GF-D8 (cell line): ENCODE measurements at places on chromosomes 1 and 21.

DNA sequence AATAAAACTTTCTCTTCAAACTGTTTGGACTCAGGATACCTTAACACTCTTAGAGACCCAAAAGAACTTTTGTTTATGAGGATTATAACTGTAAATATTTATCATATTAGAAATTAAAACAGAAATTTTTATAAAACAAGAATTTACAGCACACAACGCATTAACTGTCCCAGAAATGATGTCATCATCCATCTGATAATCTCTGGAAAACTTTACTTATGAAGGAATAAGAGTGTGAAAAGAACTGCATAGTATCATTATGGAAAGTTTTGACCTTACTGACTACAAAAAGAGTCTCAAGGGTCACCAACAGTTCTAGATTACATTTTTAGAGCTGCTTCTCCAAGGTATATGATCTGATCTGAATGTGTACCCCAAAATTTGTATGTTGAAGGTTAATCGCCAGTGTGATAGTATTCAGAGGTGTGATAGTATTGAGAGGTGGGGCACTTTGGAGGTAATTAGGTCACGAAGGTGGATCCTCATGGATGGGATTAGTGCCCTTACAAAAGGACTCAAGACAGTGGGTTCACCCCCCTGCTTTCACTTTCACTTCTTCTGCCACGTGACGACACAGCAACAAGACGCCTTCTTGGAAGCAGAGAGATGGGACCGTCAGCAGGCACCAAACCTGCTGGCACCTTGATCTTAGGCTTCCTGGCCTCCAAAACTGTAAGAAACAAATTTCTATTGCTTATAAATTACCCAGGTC, 95.7 kb upstream of the NR5A2 start:
- DNase-seq = no peak

- DNase-seq = no peak
Observed at GRCh38 chr1:229388897-229389580, 44.9 kb downstream of the ACTA1 start.

DNA sequence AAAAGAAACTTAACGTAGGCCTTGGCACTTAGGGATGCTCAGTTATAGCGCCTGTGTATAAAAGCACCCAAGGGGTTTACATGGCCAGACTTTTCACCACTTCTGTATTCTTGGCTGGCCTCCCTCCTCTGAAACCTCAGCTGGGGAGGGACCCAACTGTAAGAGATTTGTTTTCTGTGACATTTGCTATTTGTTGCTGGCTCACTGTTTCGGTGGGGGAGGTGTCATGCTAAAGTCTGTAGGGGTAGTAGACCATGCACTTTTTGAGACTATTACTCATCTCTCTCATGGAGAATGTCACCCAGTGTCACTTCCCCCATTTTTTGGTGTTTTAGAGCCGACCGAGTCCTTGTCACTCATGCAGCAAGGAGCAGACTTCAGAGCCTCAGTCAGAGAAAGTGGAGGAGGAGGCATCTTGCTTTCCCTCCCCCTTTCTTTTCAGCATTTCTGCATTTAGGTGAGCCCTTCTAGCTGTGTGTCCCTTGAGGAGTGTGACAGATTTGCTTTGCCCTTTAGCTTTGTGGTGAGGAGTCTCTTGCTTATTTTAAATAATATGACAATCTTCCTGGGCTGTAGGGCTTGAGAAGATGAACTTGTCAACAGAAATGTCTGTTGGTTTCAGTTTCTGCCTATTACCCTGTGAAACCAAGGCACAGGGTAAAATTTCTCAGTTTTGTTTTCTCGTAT, 160.1 kb downstream of the FASLG start:
- no peak for DNase-seq

DNA sequence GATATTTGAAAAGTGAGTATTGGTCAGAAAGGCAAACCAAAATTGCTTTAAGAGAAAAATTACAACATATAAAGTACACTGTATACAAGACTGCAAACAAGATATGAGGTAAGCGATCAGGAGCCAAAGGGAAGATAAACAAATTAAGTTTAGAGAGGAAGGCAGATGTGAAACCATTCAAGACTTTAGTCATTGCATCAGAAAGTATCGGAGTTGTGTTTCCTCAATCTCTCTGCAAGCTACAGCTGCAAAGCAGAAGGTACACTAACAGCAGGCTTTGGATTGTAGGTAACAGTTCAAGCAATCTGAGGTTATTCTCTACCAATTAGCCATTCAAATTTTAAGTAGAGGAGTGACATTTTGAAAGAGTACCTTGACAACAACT, 21.3 kb upstream of the TLCD4 start:
- no peak for DNase-seq

- DNase-seq = no peak
Observed at GRCh38 chr1:85180869-85181268, 19.9 kb downstream of the SYDE2 start.

DNA sequence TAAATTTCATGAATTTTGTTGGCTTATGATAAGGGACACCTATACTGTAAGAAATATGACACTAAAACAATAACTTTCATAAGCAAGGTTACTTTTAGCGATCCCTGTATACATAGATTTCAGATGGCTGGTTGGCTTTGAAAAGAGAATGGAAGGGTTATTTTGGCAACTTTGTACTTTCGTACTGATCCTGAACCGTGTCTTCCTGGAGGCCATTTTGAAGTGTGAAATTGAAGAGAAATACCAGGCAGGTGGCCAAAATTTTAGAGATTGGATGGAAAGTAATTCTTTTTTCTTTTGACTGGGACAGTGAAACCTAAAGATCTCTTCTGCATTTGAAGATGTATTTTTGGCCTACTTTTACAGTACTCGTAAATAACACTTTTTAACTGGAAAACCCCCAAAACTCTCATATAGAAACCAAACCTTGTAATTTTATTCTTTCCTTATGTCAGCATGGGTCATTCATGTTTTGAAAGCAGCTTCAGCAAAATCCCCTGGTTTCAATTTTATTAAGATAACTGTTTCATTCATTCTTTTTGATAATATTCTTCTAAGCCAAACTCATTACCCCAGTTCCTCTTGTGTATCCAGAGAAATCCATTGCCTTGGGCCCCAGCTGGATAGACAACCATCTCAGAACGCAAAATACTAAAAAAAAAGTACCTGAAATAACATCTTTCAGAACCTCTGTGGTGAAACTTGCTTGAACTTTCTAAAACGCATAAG, 38.4 kb upstream of the ZNF281 start:
- no peak for DNase-seq

DNA sequence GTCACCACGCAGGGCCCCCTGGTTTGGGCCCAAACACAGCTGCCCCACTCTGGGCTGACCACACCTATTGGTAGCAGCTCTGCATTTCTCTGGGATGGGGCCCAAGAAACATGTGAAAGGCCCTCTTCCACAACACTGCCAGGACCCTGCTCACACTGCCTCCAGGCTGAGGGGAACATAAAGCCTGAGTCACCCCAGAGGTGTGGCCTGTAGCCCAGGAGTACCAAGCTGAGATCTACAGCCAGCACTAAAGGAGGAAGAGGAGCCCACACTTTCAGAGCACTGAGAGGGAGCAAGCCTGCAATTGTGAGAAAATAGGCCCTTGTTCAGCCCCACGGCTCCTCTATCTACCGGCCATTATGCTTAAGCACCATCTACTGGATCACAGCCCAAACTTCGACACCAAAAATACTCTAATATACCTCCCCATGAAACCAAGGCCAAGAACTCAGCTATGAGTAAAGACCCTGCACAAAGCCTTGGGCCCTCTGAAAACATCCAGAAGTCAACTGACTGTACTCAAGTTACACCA, 14.4 kb upstream of the OR2T10 start:
- DNase-seq = no peak

GRCh38 chr1:207009182-207009850, 23.2 kb downstream of the C1orf116 start:
- no peak for DNase-seq

- DNase-seq = no peak
Observed at GRCh38 chr21:34941162-34941561, 107.9 kb downstream of the RUNX1 start.

GRCh38 chr1:230189824-230190223, 122.8 kb downstream of the GALNT2 start:
- no peak for DNase-seq

GRCh38 chr1:100811808-100812207, 82.8 kb downstream of the EXTL2 start:
- DNase-seq = no peak

- peak; percentile 18 for DNase-seq
Observed at GRCh38 chr1:99768524-99769245, 2.2 kb upstream of the FRRS1 start.

DNA sequence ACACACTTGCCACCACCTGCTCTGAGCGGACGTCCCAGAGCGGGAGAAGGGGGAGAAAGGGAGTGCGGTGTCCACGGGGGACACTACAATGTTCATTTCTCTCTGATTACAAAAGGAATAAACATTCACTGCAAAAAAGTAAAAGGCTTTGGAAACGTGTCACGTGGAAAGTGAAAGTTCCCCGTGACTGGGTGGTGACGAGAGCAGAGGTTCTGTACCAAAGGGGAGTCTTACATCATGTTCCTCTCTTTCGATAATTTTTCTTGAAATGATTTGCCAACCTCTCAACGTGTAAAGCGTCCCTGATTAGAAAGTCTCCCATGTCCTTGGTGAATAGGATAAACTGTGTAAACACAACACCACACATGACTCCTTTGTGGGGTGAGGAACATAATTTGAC, 22.0 kb upstream of the PRDM15 start:
- DNase-seq = no peak

DNA sequence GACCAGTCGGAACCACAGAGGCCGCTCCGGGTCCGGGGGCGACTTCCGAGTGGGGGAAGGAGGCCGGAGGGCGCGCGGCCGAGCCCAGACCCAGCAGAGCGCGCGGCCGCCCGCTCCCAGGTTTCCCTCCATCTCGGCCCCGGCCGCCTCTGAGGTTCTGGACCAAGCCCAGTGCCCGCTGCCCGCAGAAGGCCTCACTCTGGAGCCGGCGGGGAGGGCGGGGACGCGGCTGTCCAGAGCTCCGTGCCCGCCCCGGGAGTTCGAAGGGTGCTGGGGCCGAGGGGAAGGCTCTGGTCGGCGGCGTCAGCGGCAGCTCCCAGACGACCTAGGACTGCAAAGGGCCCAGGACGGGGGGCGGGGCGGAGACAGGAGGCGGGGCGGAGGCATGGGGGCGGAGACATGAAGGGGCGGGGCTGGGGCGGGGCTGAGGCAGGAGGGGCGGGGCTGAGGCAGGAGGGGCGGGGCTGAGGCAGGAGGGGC, 48.0 kb upstream of the SLC19A1 start:
- DNase-seq = no peak

DNA sequence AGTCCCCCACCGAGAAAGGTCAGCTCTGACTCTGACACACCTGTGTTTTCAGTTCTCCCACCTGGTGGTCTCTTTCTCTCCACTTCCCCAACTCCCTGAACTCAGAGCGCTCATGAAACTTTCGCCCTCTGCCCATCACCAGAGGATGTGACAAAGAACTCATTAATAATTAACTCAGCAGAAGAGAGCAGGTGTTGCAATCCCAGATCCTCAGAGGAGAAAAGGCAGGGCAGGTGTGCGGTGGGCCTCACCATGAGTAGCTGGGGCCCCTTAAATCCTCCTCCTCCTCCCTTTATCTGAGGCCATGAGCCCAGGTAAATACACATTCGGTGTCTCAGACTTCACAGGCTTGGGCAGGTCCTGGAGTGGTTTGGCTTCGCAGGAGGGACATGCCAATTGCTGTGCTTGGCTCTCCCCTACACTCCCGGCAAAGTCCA, 1.7 kb upstream of the LAMB3 start:
- no peak for DNase-seq

- peak; percentile 90 for DNase-seq
Observed at GRCh38 chr1:72635719-72636118, 353.4 kb upstream of the NEGR1 start.

DNA sequence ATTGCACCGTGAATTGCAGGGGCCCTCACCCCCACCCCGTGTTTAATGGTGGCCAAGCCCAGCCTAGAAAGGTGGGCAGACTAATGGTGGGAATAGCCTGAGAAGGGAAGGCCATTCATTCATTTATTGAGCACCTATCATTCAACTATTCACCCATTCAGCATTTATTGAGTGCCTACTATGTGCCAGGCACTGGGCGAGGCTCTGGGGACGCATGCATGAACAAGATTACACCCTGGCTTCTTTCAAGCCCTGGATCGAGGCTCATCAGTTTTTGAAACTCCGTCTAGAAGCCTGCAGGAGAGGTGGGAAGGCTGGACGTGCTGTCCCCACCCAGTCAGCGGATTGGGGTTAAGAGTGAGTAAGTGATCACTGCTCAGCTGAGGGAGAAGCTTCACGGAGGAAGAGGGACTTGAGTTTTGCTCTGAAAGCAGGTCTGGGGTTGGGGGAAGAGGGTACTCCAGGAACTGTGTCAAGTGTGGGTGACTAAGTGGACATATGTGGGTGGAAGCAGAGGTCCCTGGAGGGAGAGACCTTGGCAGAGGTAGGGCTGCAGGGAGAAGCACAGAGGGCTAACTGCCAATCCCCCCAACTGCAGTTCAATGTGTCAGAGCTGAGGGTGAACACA, 35.6 kb downstream of the MEF2D start:
- DNase-seq = no peak

GRCh38 chr21:45445369-45445768, 40.4 kb downstream of the COL18A1 start:
- no peak for DNase-seq

DNA sequence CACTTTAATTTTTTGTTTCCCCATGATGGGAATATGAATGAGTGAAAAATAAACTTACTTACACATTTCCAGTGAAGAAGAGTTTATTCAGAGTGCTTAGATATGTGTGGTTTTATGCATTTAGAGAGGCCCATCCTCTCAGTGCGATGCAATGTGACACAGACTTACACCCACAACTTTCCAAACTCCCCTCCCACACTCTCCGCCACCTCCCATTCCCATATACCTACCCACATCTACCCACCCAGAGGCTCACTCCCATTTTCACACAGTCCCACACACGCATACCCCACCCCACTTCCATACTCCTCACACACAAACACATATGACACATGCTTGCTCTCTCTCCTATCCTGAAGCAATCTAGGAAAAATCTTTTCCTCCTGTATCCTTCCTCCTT, 21.9 kb upstream of the KANK4 start:
- DNase-seq = no peak

GRCh38 chr1:225845097-225845496, 35.2 kb downstream of the EPHX1 start:
- DNase-seq = no peak

DNA sequence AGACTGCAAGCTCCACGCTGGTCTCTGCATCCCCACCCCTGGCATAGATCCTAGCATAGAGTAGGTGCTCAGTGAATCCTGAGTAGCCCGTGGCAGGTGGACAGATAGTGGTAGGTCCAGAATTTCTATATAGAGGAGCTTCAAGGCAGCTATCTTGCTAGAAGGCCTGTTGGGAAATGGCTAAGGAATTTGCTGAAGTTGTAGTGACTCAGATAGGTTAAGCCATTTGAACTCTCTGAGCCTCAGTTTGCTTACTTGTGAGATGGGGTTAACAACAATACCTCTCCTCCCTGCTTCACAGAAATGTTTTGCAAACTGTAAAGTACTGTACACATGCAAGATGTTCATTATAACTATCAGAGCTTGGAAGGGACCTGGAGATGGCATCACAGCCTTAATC, 23.4 kb upstream of the EPHB2 start:
- no peak for DNase-seq

DNA sequence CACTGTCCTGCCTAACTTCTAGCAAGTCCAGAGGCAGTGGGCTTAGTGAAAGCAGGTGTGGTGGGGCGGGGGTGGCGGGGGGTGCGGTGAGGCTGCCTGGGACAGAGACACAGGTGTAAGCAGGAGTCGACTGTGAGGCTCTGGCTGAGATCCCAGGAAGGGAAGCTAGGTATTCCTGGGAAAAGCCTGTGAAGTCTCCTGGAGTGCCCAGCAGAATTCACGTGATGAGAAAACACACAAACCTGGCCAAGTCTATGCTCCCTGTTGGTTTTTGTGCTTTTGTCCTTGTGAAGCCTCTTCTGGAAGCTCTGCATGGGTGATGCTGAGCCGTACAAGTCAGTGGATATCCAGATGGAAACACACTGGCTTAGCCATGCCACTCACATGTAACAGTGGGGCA, 5.3 kb downstream of the GALNT2 start:
- no peak for DNase-seq
